Stimulated activated CD8-positive, alpha-beta memory T cell treated with anti-CD3 and anti-CD28 coated beads, Interleukin-7, amount 100 ng/mL, for 1 hour (primary cell): ENCODE measurements at places on chromosomes 5 and 9.

DNA sequence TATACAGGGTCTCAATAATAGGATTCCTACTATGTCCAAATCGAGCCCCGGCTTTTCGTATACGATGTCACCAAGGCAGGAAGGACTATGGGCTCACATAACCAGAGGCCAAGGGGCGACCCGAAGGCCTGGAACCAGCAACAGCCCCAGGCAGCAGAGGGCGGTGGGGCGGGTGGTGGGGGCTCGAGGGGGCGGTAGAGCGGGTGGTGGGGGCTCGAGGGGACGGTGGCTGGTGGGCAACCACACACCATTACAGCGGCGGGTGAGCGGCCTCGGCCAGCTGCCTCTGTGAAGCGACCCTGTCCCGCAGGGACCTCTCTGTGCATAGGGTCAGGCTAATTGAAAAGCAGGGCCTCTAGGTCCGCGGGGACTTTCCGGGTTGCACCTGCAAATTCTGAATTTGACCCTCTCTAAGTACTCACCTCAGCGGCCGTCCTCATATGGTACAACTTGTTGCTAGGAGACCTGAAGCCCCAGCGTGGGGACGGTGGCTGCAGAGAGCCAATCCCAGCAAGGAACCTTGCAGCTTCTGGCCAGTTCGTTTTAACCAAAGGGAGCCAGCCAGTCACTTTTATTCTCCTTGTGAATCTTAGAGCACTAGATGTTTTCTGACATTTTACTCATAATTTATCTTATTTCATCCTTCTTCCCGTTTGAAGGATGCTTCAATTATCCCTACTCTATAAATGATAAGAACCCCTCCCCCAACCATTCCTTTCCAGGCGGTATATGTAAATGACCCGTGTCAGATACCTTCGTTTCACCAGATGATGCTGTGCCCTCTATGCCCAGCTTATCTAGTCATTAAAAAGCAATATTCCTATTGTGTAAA lies at the start of gene NME5:
TSS of gene NME5 (minus strand) at position 480 of the 832 bp plus-strand sequence. CDS start 648 bp downstream, outside the sequence.
- no peak for DNase-seq

DNA sequence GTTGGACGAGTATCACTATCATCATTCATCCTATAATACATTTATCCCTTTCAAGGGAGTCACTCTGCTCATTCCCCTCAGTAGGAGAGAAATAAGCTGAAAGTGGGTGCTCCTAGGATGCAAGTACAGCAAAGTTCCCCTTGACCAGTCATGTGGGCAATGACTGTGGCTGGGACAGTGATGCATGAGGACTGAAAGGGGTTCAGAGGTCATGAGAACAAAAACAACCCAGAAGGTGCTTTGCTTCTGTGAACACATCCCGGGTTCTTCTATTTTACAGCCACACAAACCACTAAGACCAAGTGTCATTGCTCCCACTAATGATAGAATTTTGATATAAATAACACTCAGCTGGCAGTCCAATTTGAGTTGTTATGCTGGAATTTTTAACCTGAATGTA lies 177.8 kb upstream of the ADCY2 start:
- no peak for DNase-seq

- no peak for DNase-seq
Measured at GRCh38 chr5:130836729-130837649, 328.1 kb downstream of the HINT1 start.

GRCh38 chr9:72596451-72597180 lies 75.2 kb downstream of the TMC1 start:
- no peak for DNase-seq

- no peak for DNase-seq
Measured at GRCh38 chr9:14097215-14097614, 216.7 kb downstream of the NFIB start.

- DNase-seq: no peak
Measured at GRCh38 chr9:132672413-132672690, 2.1 kb downstream of the GTF3C4 start.

- DNase-seq: no peak
Measured at GRCh38 chr5:157941616-157942015, 82.7 kb upstream of the CLINT1 start.

DNA sequence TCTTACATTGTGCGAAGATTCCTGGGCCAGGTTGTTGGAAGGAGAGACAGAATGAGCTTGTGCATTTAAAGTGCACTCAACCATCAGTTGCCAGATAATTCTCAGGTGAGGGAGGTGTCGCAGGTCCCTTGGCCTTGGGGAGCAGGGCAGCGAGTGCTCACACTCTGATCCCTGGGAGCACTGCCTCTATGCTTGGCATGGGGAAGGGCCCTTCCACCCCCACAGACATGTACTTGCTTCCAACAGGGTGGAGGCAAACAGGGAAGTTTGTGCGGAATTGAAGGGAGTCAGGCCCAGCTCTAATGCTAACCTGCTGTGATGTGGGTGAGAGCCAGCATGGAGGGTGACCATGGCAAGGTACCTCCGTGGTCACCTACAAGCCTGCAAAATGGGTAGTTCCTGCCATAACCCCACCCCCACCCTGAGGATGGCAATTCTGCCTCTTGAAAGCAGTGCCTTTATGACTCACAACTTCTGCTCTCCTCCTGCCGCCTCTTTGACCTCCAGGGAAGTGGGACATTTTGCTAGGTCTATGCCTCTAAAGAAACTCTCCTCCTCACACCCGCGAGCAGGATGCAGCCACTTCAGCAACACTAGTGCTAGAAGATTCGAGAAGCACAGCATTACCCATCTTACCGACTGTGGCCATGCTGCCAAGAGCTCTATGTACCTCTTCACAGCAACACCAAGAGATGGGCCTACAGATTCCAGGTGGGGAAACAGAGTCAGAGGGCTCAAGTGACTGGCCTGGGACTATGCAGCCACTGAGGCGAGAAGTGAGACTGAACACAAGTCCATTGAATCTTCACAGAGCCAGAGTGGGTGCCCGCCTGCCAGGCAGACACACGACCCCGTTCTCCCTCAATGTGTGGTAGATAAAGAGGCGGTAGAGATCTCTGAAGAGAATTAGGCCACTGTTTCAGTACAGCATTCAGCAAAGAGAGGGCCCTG lies 22.1 kb upstream of the SLC25A51 start:
- DNase-seq: no peak

DNA sequence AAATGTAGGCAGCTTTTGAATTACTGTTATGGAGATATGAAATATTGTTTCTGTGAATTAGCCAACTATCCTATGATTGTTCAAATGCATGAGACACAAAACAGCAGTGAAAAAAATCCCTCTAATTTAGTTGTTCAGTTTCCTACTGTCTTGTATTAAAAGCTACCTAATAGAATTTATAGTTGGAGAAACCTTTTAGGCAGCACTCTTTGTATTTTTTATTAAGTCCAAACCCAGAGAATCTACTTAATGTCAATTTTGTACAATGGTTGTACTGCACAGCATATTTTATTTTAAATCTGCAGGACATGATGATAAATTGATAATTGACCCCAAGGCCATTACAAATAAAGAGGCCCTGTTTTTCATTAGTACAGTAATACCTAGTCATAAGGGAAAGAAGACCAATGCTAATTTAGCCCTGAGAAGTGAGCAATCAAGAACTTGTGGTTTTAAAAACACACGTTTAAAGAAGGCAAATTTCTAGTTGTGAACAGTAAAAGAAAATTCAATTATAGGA lies 607.5 kb downstream of the ISL1 start:
- DNase-seq: no peak

- no peak for DNase-seq
Measured at GRCh38 chr5:139689631-139690063, 41.5 kb downstream of the CXXC5 start.

DNA sequence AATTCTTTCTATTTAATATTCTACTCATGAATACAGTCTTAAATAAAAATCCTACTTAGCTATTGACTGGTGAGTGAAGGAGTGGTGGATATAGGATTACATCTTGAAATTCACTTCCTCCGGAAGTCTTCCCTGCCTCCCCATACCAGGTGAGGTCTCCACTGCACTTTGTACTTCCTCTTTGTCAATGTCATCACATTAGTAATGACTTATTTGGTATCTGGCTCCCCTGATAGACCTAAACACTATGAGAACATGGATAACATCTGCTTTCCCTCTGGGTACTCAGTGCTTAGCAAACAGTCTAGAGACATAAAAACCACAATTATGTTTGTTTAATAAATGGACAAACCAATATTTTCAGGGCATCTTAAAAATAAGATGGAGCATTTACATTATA lies 532.1 kb downstream of the PDE4D start:
- DNase-seq: no peak

DNA sequence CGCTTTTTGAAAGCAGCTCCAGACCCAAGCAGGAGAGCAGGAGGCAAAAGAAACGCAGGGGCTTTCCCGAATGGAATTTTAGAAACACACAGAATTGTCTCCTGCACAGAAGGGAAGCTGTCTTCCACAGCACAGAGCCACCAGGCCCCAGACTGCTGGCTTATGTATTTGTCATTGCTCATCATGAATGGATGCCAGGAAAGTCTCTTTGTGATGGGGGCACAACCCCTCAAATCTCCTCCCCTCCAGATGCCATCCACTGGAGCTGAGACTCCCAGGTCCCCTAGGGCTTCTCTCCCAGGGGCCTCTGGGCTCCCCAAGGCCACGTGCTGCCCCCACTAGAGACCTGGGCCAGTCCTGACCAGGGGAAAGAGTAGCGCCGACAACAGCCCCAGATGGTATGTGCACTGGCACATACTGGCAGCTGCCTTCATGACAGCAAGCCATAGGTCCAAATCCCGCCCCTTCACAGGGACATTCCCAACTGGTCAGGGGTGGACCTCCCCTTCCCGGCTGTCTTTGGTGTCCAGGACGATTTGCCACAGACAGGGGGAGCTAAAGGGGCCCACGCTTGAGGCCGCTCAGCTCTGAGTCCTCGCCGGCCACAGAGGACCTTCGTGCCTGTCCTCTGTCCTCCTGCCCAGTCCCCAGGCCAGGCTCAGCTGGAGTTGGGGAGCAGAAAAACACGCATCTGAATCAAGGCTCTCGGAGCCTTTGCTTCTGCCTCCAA lies 127.8 kb downstream of the KCNIP1 start:
- DNase-seq: no peak
